Thymus (tissue), 14 donors: ENCODE measurements at places on chromosomes 2 and 18. TPM values are rescaled to one million over a fixed set of nuclear protein-coding genes. Genes with fewer than 3 reads are reported as not detected.

DNA sequence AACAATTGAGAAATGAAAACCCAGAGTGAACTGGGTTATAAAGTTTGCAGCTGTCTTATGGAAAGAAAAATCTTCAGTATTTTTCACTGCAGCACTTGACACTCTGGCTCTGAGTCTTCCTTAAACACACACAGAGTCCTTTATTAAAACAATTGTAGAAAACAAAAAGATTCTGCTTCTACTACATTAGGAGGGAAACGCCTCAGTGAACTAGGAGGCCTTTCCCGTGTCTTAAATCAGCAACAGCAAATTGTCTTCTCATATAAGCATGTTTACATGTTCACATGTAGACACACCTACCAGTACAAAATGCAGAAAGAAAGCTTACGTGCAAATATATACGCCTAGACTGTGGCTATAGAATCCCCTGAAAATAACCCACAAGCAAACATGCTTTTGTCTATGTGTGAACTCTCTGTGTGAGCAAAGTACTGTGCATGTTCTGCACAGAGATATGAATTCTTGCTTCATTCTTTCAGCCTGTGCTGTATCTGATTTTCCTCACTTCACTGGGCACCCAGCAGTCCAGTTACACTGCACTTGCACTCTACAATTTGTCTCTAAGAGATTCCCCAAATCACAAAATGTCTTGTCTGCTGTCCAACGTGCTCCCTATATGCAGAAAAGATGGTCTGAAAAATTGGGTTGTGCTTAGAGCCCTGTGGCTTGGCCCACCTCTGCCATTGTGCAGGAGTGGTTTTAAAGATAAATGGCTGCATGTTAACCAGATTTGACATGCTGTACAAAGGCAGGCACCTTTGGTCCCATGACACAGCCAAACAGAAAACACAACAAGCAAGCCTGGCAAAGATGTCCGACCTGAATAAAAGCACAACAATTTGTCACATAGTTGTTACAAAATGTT is 24.5 kb downstream of the ZEB2 start:
- H3K4me1 ChIP-seq: no peaks in the 10 kb centered on the region
- DNase-seq: no peak

DNA sequence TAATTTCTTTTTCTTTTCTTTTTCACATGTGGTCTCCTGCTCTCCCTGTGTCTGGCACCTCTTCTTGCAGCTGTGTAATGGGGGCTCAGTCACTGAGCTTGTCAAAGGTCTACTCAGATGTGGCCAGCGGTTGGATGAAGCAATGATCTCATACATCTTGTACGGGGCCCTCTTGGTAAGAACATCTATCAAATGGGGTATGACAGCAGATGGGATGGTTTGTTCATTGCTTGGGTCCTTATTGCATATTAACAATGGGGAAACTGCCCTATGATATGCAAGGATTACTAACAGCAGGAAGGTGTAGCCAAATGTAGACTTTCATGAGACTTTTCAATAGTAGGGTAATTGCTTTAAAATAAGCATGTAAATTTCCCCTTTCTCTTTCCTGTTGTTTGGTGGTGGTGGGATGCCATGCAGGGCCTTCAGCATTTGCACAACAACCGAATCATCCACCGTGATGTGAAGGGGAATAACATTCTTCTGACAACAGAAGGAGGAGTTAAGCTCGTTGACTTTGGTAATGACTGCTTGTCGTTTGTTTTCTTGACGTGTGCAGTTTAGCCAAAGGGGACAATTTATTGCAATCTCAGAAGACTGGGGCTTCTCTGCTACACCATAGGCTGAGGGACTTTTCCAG is 36.5 kb downstream of the MYO3B start:
- H3K27ac ChIP-seq: no peak overlapping the region
- H3K4me3 ChIP-seq: no peak overlapping the region
- H3K4me1 ChIP-seq: no peaks in the 10 kb centered on the region
- no peaks in the 10 kb centered on the region for H3K36me3 ChIP-seq
- no peak for DNase-seq

DNA sequence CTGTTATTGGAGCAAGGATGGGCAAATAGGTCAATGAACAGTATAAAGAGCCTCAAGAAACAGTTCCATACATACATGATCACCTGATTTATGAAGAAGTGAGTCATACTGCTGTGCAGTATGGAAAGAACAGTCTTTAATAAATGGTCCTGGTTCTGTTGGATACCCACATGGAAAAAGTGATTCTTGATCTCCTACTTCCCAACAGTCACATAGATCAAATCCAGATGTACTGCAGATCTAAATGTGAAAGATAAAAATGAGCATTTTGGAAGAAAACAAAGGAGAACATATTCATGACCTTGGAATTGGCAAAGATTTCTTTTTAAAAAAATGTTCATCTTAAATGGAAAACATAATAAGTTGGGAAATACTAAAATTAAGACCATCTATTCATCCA is 75.8 kb downstream of the CCDC148 start:
- H3K27me3 ChIP-seq: no peaks in the 10 kb centered on the region
- no peak overlapping the region for H3K27ac ChIP-seq
- H3K36me3 ChIP-seq: no peaks in the 10 kb centered on the region
- no peaks in the 10 kb centered on the region for H3K4me1 ChIP-seq

DNA sequence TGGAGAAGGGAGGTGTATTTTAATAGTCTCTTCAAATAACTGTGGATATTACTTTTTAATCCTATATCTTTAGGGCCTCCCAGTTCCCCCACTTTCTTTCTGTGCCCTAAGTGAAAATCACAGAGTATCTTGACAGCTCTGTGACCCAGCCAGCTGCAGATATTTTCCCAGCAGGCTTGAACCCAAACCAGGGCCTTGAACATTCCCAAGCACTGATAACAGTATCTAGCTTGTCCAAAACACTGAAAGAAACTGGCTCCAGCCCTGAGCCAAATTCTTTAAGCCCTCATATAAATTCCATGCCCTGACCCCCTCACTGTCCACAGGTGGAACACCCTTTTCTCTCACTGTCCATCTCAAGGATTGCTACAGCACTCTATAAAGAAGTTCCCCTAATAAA is 388.1 kb upstream of the CHAC2 start:
- H3K4me1 ChIP-seq: no peaks in the 10 kb centered on the region
- H3K36me3 ChIP-seq: no peaks in the 10 kb centered on the region
- H3K27ac ChIP-seq: no peak overlapping the region
- DNase-seq: no peak

- no peaks in the 10 kb centered on the region for H3K4me1 ChIP-seq
- no peak for DNase-seq
- no peaks in the 10 kb centered on the region for H3K36me3 ChIP-seq
Observed at GRCh38 chr2:77552956-77553355, 30.8 kb upstream of the LRRTM4 start.

The STPG4 gene
- 0.14 TPM for total RNA-seq

The C2orf66 gene
- total RNA-seq: 0.05 TPM

The ATAD2B gene
- 22.5 TPM for total RNA-seq

The ZC3H15 gene
- total RNA-seq: 72.7 TPM
